ENCODE measurements at places on chromosomes 11 and 22.
A peak's percentile ranks its signal among the peaks of the same experiment; 100 is the strongest.

GRCh38 chr11:71265559-71266092, 13.2 kb upstream of the SHANK2 start:
- DNase-seq = no peak

GRCh38 chr11:57649826-57650738, at the start of gene YPEL4:
YPEL4 (minus strand) TSS chr11:57649912; CDS start chr11:57647107, 2,805 bp downstream.
- DNase-seq = peak; percentile 62

DNA sequence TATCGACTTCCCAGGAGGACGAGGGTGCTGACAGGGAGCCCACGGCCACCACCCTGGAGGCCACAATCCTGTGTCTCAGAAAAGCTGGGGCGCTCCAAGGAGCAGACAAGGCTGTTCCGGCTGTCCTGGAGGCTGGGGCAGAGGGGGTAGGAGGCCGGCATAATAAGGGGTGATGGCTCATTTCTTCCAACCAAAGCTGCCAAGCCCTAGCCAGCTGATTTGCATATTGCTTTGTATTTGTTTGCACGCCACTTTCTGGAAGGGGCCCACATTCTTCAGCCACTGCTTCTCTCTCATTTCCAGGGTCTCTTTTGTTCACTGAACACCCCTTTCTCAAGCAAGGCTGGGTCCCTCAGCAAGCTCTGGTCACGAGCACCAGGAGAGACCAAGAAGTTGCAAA, 4.7 kb downstream of the PDE2A start:
- DNase-seq = no peak

DNA sequence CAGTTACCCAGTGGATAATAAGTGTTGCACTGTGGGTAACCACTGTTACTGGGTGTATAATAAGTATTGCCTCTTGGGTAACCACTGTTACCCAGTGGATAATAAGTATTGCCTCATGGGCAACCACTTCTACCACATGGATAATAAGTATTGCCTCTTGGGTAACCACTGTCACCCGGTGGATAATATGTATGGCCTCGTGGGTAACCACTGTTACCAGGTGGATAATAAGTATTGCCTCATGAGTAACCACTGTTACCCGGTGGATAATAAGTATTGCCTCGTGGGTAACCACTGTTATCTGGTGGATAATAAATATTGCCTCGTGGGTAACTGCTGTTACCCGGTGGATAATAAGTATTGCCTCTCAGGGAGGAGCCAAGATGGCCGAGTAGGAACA, 29.7 kb upstream of the NXPE4 start:
- DNase-seq = no peak

- no peak for DNase-seq
These were observed 167.2 kb downstream of the SWAP70 start for GRCh38 chr11:9831122-9831521.

- DNase-seq = no peak
These were observed 5.7 kb downstream of the PRR5 start for GRCh38 chr22:44707752-44708151.

DNA sequence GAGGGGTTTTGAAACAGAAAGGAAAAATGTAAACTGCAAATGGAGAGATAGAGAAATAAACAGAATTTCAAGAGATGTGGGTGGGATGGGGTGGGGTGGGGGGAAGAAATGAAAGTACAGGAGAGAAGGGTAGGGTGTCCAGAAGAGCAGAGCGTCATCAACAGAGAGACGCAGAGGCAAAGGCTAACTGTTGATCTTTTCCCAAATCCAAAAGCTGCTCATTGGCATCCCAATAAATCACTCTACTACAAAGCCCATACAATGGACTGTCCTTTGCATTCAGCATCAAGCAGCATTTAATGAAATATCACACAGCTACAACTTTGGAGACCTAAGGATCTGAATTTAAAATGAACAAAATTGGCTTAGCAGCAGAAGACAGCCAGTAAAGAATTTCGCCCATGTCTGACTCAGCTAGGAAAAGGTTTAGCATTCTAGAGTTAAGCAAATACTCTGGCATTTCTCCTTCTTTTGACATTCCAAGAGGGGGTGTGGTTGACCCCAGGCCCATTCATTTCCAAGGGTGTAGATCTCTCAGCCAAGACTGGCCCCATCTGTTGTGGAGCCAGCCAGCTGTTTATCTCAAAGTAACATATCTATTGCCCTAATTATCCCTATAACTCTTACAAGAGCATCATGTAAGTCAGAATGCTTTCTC, 1.5 kb downstream of the RAB30 start:
- peak; percentile 49 for DNase-seq

DNA sequence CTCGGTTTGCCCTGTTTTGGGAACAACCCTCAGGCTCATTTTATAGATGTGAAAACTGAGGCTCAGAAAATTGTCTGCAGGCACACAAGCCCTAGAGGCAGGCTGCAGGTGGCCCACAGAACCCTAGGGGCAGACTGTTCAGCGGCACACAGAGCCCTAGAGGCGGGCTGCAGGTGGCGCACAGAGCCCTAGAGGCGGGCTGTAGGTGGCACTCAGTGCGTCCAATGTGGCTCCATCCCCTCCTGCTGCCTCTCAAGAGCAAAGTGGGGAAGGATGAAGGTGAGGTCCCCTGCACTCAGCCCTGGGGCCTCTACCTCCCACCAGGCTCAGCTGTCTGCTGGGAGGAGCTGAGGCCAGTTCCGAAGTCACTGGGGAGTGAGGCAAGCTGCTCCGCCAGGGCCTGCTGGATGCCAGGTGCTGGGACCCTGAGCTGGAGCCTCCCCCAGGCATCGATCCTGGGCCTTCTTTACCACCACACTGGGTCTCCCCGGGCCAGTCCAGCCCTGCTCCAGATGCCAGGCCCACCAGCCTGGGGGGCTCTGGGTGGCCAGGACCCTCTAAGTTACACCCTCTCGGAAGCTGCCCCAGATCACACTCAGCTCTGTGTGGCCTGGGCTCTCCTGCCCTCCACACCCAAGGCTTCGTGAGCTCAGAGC, 2.3 kb downstream of the ACY3 start:
- no peak for DNase-seq

- no peak for DNase-seq
These were observed 122.2 kb downstream of the C11orf58 start for GRCh38 chr11:16860617-16861016.

DNA sequence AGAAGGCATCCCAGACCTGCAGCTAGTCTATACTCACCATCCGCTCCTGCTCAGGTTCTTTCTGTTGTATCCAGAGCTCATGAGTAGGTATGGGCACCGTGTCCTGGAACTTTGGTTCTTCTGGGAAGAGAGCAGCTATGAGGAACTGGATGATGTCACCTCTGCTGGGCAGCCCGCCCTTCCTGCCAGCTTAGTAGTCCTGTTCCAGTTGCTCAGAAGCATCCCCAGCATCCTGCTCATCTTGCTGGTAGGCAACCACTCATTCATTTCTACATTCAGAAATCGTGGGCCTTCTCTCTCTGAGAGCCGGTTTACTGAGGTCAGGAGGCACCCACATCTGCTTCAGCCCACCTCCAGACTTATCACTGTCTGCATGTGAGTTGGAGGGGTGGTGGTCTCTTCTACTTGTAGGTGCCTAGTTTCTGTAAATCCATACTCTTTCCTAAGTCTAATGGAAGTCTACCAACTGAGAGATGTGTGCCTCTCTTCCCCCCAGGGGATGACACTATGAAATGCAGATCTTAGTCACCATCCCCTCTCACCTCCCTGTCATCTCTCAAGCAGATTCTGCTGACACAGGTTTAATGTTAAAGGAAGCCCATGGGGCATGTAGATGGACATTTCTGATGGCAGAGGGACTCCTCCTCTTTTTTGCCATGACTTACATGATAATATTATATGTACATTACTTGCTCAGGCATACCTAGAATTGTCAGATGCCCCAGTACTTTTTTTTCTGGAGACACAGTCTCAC, 29.6 kb upstream of the CCDC134 start:
- no peak for DNase-seq

DNA sequence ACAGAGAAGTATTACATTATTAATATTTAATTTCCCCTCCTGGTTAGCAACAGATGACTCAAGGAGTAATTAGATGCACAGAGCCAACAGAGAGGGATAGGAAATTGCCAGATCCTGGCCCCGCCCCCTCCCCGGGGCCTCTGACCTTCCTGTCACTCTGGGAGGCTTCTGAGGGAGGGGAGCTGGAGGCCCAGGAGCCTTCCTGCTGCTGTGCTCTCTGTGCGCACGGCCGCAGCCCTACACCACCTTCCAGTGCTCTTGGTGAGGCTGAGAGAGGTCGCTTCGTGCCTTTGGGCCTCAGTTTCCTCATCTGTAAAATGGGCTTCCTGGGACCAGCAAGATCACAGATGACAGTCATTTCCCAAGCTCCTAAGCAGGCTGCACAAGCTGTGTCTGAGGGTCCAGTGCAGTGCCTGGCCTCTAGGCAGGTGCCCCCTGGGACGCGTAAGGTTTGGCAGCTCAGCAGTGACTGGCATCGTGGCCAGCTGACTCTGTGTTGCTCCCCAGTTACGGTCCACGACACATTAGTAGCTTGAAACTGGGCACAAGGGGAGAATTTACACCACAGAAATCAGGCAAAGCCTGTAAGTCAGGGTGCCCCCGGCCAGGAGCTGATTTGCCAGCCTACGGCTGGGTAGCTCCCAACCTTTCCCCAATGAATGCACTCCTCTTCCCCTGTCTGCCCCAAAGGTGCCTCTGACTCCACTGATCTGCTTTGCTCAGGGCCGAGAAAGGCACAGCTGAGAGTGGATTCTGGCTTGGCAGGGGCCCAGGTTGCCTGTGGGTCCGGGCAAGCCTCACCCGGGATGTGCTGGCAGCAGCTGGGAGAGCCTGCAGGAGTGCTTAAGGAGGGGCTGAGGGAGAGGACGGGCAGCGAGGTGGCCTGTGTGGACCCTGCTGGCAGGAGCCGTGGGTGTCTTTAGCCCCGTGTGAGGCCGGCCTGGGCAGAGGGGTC, 2.3 kb downstream of the ADORA2A start:
- no peak for DNase-seq

DNA sequence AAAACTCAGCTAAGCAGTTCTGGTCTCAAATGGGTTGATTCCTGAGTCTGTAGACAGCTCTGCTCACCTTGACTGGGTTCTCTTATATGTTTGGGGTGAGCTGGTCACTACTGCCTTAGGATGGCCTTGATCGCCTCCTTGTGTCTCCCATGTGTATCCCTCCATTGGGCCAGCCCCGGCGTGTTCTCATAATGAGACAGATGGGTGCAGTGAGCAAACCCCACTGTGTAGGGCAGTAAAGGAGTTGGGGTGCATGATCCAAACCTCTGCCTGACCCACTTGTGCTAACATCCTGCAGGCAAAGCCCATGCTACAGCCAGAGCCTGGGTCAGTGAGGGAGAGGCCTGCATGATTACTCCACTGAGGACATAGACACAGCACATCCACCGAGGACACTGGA, 657.6 kb downstream of the BRD1 start:
- no peak for DNase-seq

DNA sequence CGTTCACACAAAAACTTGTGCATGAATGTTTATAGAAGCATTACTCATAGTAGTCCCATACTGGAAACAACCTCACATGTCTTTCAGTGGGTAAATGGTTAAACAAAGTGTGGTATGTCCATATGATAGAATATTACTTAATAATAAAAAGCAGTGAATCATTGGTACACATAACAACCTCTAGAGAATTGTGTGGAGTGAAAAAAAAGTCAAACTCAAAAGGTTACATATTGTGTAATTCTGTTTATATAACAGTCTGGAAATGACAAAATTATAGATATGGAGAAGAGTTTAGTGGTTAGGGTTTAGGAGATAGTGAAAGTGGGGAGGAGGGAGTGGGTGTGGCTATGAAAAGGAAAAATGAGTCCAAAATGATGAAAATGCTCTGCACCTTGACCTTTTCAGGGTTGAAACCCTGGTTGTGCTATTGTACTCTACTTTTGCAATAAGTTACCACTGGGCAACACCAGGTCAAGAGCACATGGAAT, 243.4 kb upstream of the DDI1 start:
- DNase-seq = no peak

DNA sequence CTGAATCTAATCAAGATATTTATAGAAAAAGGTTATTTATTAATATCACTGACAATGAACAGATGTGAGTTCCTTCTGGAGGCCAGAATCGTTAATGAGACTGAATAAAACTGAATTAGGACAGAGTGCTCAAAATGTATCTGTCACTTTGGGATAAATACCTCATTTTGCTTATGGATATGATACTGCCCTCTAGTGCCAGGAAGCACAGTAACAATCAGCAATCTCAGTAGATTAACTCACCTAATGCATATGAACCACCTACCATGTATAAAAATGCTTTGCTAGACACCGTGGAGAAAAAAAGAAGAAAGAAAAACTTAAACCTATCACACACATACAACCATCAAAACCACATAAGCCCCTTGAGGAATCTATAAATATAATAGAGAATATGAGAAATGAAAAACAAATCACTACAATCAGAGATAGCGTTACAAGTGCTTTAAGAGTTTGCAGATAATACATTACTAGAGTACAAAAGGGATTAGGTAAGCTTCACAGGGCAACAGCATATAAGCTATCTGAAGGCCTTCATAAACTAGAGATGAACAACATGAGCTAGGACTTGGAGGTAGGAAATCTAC, 117.4 kb downstream of the SGSM3 start:
- DNase-seq = no peak

- DNase-seq = no peak
These were observed 1487.5 kb downstream of the LRRC4C start for GRCh38 chr11:39971938-39972337.

DNA sequence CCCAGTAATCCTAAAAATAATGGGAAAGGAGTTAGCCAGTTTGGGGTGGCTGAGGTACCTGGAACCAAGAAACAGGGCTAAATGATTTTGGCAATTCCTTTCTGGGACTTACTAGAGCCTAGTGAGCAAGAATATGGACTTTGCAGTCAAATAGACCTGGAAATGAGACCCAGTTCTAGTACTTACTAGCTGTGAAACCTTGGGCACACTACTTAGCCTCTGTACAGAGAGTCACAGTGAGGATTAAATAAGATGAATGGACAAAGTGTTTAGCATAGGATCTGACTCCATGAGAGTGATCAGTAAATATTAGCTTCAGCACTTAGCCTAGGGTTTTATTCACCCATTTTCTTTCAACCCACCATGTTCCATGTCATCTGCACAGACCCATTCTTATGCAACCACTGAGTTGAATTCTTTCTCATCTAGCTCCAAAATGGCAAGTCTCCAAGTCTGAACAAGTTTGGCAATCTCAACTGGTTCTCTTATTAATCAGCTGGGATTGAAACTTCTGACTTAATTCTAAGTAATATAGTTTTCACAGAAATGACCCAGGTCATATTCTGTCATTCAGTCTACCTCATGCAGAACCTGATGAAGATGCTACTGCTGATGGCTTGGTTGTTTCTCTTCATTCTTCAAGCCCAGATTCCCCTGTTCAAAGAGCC, 15.0 kb upstream of the SORL1 start:
- DNase-seq = no peak

GRCh38 chr11:6992457-6993417, 27.4 kb downstream of the ZNF214 start:
- DNase-seq = peak; percentile 1

GRCh38 chr22:25161017-25161915, 38.4 kb upstream of the CRYBB3 start:
- DNase-seq = no peak

GRCh38 chr11:44816761-44817160, 90.0 kb downstream of the TSPAN18 start:
- no peak for DNase-seq

Data from SJSA1 (cell line).